ENCODE measurements at places on chromosomes 5 and 9.

GRCh38 chr9:71743882-71744281 lies 24.4 kb downstream of the CEMIP2 start:
- DNase-seq = no peak

DNA sequence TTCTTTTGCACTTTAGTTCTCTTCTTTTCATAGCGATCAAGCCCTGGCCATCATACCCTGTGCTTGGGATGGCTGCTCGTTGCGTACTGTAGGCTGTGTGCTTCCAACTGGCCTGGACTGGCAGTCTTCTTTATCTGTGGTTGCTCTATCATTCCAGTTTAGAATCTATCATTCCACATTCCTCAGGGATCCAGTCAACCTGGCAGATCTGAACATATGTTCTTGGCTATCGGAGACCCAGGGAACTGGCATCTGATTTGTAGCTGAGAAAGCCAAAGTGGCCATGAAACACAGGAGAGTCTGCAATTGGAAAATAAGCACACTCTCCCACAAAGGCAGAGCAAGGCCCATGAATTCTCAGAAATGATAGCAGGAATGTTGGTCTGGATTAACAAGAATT lies 22.6 kb upstream of the SLC46A2 start:
- no peak for DNase-seq

GRCh38 chr9:98823666-98824334 lies 16.3 kb downstream of the GALNT12 start:
- DNase-seq = no peak

DNA sequence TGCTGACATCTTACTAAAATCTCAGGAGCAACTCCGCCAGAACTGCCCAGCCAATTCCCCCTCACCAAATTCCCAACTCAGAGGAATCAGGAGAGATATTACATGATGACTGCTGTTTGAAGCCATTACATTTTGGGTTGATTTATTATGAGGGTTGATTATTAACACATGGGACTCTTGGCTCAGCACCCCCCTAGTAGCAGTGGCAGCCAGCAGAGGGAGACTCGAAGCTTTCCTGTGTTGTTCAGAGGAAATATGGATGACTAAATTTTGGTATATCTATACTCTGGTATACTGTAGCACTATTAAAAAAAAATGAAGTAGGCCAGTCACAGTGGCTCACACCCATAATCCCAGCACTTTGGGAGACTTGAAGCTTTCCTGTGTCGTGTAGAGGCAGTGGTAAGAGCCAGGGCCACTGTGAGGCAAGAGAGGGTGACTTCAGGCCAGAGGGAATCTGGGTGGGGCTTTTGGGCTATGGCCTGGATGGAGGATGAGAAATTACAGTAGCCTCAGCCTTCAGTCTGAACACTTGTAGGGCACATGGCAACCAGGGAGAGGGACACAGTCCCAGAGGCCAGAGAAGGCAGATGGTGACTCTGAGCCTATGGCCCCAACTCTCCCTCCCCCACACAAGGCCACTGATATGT lies 111.4 kb downstream of the LHX2 start:
- no peak for DNase-seq

DNA sequence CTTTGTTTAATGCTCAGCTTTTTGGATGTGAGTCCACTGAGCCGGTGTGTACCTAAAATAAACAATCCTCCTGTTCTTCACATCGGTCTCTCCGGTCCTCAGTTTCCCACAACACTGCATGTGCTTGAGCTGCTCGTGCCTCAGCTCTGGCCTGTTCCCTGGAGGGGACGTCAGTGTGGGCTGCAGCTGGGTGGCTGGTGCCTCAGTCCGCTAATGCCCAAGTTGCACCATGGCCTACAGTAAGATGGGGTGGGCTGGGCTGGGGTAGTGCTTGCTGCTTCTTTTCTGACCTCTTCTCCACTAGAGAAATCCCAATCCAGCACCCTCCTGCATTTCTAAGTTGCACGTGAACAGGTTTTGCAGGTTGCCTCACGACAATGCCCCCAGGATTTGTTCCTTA lies 595 bp upstream of the BTNL9 start:
- no peak for DNase-seq

DNA sequence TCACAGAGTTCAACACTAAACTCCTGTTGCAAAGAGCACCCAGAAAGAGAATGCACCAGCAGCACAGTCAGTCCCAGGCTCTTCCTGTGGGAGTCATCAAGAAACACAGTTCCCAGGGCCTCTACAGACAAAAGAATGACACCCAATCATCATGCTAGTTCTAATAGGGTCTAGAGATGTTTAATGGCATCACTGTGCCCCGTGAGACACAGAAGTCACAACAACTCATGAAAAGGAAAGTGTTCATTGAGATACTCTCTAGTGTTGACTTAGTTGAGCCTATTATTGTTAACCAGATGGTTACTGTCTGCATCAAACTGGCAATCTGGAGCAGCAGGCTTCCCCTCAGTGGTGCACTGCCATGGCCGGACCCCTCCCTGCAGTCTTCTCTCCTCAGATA lies 1.6 kb downstream of the KLHL3 start:
- no peak for DNase-seq

GRCh38 chr5:2537378-2538145 lies 213.9 kb downstream of the IRX2 start:
- no peak for DNase-seq

DNA sequence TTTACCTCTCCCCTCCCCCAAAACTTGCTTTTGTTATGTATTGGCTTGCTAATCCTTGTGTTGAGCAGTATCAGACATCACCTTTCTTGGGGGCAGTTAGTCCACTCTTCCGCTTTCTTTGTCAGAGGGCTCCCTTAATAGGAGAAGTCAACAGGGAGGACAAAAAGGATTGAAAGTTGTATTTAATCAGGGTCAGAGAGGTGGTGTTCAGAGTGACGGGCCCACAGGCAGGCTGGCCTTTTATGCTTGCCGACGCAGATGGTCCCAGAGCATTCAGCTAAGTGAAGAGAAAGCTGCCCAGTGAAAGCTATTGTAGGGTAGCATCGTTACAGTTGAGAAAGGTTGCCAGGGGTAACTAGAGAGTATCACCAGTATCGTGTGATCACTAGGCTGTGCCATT lies 131.1 kb downstream of the ZCCHC7 start:
- no peak for DNase-seq

DNA sequence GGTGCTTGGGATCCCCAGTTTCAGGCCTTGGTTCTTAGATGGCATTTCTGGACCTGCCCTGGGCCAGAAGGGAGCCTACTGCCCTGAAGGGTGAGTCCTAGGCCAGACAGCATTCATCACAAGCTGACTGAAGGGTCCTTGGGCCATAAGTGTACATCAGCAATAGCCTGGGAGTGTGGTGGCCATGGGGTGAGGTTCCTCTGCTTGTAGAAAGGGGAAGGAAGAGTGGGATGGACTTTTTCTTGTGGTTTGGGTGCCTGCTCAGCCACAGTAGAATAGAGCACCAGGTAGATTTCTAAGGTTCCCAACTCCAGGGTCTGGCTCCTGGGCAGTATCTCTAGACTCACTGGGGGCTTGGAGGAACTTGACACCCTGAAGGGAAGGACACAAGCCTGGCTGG lies 95.2 kb upstream of the PHF24 start:
- no peak for DNase-seq

DNA sequence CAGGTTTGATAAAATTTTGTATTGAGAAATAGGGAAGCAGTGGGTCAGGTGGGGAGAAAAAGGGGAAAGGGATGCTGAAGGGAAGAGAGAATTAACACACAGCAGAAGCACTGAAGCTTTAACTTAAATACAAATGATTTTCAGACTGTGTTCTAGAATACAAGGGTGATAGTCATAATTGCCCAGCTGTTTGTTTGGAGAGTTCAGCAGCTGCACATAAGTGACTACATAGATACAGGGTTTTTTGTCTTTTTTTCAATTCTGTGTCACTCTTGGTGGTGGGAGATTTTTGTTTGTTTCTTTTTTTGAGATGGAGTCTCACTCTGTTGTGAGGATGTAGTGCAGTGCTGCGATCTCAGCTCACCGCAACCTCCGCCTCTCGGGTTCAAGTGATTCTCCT lies 590.4 kb upstream of the SEMA6A start:
- no peak for DNase-seq

GRCh38 chr5:71528206-71528605 lies 58.9 kb upstream of the MCCC2 start:
- no peak for DNase-seq

DNA sequence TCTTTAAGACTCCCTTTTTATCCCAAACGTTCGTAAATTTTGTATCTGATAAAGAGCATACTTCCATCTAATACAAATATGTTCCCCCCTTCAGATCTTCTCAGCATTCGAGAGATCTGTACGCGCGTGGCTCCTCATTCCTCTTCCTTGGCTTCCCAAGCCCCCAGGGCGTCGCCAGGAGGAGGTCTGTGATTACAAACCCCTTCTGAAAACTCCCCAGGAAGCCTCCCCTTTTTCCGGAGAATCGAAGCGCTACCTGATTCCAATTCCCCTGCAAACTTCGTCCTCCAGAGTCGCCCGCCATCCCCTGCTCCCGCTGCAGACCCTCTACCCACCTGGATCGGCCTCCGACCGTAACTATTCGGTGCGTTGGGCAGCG lies 19.9 kb downstream of the CDKN2A start:
- DNase-seq = no peak

GRCh38 chr5:143434261-143435209 lies 31.0 kb upstream of the NR3C1 start:
- DNase-seq = no peak

DNA sequence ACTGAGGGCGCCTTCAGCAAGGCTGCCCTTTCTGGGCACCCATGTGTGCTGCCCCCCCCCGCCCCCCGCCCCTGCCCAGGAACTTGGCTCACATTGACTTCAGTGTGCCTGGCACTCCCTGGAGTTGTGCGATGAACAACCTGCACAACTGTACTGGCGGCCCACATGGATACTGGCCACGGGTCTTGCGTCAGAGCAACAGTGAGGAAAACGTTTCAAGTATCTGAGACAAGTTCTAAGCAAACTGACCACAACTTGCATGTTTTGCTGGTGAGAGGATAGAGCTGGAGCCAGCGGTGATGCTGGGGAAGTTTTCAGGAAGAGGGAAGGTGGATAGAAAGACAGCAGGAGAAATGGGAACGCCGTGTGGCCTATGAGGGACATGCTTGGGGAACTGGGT lies 45.4 kb downstream of the HABP4 start:
- DNase-seq = no peak

GRCh38 chr5:43389679-43390329 lies 22.4 kb downstream of the CCL28 start:
- peak; percentile 67 for DNase-seq

DNA sequence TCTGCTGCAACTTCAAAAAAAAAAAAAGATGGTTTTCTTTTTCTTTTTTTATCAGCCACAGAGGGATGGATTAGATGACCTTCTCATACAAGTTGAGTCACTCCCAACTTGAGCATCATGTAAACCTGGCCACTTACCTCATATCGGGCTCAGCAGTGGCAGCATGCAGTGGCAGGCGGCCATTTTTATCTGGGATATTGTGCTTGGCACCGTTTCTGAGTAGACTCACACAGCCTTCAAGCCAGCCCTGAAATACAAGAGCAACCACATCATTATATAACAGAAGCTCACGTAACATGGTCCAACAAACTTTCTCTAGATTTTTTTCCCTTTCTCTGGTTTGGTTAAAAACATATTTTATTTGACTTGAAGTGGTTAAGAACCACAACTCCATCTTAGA lies 62.6 kb downstream of the ANKRD55 start:
- DNase-seq = no peak

GRCh38 chr5:81751836-81752643 lies 1.1 kb upstream of the SSBP2 start:
- DNase-seq = no peak

DNA sequence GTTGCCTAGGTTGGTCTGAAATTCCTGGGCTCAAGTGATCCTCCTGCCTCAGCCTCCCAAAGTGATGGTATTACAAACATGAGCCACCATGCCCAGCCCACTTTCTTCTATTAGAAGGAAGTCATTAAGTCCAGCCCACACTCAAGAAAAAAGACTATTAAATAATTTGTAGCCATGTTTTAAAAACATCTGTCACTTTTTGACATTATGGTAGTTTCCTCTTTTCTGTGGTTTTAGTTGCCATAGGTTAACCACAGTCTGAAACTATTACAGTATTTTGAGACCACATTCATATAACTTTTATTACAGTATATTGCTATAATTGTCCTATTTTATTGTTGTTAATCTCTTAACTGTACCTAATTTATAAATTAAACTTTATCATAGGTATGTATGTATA lies 31.9 kb upstream of the C5orf24 start:
- DNase-seq = no peak

- no peak for DNase-seq
Measured at GRCh38 chr5:27091858-27092257, 53.5 kb upstream of the CDH9 start.

DNA sequence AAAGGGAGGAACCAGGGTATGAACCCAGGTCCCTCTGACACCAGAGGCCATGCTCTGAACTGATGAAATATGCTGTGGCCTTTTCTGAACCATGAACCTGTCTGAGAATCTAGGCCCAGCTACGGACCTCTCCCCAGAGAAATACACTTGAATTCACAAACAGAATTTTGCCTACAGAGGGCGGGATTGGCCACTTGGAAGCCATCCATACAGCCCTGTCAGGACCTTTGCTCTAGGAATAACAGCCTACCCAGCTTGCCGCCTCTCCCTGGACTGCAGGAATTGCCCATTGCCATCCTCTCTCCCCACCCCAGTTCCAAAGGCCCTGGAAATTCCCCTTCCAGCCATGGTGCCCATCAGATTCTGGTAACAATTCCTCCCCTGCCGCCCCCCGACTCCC lies 26.6 kb downstream of the MORN5 start:
- DNase-seq = no peak

GRCh38 chr9:120474591-120475243 lies 105.2 kb downstream of the CDK5RAP2 start:
- no peak for DNase-seq

Measured in right renal cortex interstitium (tissue), 3 donors.